NCI-H1436 treated with DMSO at 0.1 percent for 48 hours (cell line): ENCODE measurements at places on chromosomes 4 and X.

DNA sequence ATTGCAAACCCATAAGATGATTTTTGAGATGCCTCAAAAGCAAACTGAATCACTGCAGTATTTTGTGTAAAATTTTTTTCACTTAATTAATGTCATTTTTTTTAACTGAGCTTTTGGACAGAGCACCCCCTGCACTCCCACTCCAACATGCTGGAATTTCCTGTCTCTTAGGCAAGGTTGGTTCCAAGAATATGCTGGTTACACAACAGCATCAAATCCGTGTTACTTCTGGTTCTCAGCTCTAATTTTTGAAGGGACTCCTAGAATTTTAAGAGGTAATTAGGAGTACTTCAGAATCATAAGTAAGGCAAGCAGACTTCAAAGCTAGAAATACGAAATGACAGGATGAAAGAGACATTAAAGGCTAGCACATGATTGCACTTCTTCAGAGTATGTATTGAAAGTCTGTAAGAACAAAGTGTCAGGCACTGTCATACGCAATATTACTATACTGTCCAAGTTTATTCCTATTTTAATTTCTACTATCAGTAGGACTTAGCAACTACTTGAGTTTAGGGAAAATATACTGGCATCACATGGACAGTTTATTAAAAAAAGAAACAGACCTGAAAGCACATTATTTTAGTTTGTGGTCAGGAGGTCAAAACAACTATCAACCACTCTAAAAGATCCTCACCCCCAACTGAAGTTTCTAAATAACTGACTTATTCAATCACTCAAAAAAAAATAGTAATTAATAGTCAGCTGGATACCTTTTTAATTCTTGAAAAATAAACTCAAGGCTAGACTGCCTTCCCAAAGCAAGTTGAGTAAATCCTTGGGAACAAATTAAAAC, 1.6 kb upstream of the JCHAIN start:
- no peak for DNase-seq

DNA sequence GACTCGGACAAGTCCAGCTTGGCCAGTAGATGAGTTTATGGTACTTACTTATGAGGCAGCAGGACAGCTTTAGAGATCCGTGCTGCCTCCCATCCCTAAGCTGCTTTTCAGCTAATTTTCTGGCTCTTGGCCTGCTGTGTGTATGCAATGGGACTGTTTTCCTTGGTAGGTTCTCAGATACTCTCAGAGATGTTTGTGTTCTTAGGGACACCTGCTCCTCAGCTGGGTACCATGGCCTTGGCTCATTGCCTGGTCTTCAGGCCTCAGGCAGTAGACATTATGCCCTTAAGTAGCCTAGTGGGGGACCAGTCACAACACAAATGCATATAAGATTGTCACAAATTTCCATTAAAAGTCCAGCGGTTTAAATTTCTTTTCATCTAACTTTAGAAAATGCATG, 688.0 kb downstream of the PCDH7 start:
- DNase-seq = no peak

- no peak for DNase-seq
These were observed 178.3 kb downstream of the SNCA start for GRCh38 chr4:89658701-89659024.

- DNase-seq = no peak
These were observed 43.8 kb downstream of the GEMIN8 start for GRCh38 chrX:13985697-13986435.

DNA sequence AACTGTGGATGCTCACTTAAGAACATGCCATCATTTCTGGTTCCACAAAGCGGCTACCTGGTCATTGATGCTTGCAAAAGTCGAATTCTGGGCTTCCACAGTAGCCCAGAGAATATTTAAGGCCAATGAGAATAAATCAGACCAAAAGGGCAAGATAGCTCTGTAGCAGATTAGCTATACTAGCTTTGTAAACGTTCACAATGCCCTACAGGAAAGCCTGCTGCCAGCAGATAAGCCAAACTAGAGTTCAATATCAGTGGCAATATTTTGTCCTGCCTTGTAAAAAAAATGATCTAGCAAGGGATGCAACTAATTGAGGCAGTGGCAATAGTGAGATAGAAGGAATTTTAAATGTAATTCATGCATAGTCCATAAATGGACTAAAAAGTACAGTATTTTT, 387.7 kb upstream of the TEX13C start:
- no peak for DNase-seq

GRCh38 chrX:45803383-45803921, 602.8 kb upstream of the DIPK2B start:
- no peak for DNase-seq

GRCh38 chr4:25107827-25108516, 52.3 kb downstream of the SEPSECS start:
- no peak for DNase-seq

GRCh38 chr4:67934628-67935027, 28.7 kb downstream of the TMPRSS11A start:
- peak; percentile 94 for DNase-seq

DNA sequence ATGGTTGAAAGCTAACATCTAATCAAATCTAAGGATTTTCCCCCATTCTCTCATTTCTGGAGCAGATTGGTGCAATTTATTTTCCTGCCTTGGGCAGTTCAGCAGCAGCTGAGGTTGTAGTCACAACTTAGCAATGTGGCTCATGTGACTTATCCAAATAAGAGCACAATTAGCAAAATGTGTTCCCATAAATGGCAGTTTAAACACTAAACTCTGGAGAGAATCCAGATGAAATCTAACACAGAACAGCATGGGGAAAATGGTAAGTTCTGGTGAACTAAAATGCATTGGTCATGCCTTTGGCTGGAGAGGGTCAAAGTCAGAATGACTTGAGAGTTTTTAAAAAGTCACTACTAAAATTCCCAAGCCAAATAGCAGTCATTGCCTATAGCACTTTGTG, 422.6 kb upstream of the DIPK2B start:
- no peak for DNase-seq

GRCh38 chr4:23006756-23007155, 314.0 kb downstream of the GBA3 start:
- no peak for DNase-seq
